ENCODE measurements at places on chromosomes 6 and 20.

DNA sequence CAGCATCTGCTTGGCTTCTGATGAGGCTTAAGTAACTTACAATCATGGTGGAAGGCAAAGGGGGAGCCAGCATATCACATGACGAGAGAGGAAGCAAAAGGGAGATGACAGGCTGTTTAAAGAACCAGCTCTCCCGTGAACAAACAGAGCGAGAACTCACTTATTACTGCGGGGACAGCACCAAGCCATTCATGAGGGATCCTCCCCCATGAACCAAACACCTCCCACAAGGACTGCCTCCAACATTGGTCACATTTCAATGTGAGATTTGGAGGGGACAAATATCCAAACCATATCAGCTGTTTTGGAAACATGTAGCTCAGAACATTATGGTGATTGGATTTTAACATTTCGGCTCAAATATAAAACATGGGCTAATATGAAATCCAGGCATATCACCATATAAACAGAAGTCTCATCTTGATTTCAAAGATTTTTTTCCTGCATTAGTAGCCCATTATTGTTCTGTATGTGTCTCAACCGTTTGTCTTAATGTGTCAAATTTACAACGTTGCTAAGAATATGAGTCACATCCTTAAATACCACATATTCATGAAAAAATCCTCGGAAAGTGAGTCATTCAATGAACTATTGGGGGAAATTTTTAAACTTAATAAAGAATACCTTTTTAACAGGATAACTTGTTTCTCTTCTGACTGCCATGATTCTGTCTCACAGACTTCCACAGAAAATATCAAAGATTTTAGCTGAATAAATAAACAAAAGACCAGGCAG is 894.3 kb downstream of the TFAP2A start:
- no peak for DNase-seq

DNA sequence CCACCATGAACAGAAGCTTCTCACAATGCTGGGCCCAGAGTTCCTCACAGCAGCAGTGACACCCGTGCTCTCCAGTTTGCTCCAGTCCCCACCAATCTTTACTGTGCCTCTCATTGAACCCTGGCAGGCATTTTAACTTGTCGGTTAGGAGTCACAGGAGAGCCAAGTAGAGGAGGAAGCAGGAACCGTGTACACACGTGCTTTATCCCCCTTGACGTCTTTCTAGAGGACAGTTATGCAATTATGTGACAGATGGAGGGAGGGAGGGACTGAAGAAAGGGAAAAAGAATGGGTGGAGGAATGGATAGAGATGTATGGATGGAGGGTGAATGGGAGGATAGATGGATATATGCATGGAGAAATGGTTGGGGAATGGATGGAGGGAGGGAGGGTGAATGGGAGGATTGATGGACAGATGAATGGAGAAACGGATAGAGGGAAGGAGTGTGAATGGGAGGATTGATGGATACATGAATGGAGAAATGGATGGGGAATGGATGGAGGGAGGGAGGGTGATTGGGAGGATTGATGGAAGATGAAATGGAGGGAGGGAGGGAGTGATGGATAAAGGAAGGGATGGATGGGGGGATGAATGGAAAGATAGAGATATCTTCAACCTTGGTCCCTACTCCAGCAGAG is 26.0 kb downstream of the RBM38 start:
- no peak for DNase-seq

DNA sequence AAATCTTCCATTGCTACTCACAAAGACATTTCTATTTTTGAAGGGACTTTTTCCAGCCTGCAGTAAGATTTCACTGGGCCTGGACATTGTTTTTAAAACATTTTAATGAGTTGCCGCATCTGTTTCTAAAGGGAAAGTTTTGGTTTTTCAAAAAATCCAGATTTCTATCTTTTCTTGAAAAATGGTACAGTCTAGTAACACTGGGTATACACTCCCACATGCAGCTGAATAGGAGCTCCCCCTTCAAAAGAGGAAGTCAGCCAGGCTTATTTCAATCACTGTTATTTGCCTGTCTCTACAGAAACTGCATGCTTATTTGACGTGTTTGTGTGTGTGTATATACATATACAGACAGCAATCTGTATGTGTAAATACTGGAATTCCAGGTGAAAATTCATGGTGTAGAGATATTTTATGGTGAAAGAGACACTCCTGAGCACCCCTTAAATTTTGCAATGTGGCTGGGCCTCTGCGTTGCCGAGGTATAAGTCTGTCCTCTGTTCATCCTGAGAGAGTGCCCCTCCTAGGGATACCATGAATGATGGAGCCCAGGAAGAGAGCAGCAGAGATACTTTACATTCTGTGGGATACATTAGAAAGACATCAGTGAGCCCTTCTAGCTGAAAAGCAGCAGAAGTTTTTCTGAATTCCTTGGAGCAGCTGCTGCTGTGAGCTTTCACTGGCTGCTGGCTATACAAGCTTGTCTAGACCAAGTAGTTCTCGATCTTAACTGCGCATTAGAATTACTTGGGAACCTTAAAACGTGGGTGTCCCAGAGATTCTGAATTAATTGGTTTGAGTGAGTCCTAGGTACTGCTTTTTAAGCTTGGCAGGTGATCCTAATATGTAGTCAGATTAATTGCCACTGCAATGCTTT is 12.0 kb upstream of the ABRACL start:
- DNase-seq: no peak

- no peak for DNase-seq
Observed at GRCh38 chr20:40265825-40266533, 423.1 kb downstream of the MAFB start.

DNA sequence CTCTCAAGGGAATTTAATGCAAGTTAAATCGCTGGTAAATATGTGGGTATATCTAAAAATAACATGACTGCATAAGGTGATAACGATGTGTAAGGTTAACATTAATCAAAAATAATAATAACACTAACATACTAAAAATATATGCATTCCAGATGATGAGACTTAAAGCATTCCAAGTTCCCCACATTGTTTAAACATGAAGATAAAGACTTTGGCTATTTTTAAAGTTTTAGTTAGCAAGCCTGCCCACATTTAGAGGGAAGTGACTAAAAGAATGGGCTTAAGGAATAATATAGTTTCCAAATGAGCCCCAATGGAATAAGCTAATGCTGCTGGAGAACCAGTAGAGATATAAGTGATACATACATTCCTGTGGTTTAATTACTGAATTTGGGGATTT is 941.3 kb downstream of the TBC1D32 start:
- DNase-seq: no peak

DNA sequence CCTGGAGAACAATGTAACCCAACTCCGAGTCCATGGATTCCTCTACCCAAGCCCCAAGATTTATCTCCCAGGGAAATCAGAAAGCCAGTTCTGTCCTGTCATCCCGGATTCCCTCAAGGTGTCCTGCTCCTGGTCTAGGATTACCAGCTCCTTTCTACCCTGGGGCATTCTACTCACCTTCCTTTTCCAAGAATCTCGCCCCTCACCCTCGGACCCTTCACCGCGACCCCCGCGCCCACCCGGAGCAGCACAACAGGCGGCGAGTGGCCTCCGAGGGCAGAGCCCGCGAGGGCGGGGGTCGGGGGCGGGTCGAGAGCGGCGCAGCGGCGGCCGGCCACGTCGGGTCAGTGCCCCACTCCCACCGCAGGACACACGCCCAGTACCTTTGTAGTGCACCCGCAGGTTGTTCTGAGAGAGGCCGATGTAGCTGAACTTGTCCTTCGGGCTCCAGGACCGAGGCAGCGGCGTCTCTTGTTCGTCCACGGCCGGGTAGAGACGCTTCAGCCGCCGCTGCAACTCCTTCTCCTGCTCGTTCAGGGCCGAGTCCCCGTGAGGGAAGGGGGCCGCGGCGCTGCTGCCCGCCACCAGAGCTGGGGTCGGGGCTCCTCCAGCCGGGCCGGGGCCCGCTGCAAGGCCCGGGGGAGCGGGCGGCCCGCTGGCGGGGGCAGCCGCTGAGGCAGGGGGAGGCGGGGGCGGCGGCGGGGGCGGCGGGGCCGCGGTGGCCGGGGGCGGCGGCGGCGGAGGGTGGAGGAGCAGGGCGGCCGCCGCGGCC is 897 bp downstream of the RANBP9 start:
- no peak for DNase-seq

DNA sequence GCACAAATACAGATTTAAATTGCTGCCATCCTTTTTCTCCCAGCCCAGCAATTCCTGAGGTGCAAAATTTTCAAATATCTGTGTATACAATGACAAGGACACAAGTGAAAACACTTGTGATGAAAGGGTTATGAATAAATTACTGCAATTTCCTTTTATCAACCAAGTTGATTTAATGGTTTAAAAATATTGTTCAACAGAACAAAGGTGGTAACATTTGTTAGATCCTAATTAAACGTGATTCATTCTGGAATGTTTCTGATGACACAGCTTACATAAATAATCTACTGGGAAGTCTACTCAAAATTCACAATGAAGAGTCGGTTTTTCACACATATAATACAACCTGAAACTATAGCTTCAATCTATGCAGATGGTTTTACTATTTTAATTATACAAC is 17.1 kb downstream of the B4GALT5 start:
- no peak for DNase-seq

GRCh38 chr20:16556301-16556700 is 16.9 kb downstream of the KIF16B start:
- no peak for DNase-seq

DNA sequence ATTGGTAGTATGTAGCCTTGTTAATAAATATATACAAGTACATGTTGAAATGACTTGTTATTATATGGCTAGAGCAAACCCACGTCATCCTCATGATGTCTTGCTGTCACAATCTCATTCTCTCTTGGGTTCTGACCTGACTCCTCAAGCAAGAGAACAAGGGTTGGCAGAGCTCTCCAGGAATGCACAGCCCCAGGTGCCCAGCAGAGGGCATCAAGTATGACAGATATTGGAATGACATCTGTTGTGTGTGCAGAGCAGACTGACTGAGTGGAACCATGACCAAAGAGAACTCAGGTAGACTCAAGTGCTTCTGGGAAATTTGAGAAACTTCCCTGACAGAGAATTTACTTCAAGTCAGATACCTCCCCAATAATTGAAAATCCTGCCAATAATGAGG is 90.6 kb downstream of the PAX1 start:
- DNase-seq: no peak

- no peak for DNase-seq
Observed at GRCh38 chr6:135811170-135811569, 40.3 kb upstream of the PDE7B start.

GRCh38 chr20:37072293-37073196 is 23.3 kb downstream of the RBL1 start:
- no peak for DNase-seq

DNA sequence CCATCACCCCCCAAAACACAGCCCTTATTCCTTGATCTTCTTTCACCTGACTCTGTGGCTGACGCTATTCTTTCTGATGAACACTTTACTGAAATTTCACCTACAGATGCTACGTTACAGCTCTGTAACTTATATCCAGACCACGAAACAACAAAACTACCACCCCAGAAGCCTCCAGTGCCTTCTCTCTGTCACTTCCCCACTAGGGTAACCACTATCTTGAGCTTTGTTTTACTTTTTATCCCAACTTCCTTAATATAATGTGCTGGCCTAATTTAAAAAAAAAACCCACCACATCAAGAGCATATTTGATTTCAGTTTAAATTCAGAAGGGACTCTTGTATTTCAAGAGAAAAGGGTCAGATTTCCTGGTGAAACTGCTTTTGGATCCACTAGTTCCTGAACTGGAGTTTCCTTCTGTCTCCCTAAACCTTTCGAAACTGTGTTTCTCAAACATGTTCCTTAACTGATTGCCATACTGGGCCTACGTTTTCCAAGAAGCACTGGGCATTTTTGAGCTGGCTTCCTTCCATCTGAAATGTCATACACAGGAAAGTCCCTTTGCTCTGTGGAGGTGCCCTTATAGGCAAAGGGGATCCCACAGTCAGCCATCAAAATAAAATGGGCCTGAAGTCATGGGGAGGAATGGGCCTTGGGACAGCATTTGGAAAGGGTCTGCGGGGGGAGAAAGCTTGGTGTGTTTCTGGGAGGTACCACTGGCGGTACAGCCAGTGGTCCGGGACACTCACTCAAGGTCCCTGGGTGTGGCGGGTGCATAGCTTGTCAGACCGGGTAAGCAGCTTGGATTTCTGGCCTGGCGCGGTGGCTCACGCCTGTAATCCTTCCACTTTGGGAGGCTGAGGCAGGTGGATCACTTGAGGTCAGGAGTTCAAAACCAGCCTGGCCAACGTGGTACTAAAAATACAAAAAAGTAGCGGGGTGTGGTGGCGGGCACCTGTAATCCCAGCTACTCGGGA is 25.8 kb upstream of the RTF2 start:
- no peak for DNase-seq

DNA sequence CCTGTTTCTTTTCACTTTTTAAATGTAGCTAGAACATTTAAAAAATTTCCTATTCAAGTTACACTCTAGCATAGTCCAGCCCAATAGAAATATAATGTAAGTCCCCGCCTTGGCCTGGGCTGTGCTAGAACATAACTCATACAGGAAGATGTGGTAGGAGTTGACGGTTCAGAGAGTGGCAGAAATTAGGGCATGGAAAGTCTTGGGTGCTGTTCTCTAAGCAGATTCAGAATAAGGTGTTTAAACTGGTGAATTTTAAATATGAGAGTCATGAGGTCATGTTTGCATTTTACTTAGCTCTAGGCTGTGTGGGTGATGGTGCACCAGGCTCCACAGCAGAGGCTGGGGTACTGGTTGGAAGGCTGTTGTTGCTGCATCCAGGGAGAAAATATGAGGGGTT is 256.5 kb downstream of the FARS2 start:
- DNase-seq: no peak

DNA sequence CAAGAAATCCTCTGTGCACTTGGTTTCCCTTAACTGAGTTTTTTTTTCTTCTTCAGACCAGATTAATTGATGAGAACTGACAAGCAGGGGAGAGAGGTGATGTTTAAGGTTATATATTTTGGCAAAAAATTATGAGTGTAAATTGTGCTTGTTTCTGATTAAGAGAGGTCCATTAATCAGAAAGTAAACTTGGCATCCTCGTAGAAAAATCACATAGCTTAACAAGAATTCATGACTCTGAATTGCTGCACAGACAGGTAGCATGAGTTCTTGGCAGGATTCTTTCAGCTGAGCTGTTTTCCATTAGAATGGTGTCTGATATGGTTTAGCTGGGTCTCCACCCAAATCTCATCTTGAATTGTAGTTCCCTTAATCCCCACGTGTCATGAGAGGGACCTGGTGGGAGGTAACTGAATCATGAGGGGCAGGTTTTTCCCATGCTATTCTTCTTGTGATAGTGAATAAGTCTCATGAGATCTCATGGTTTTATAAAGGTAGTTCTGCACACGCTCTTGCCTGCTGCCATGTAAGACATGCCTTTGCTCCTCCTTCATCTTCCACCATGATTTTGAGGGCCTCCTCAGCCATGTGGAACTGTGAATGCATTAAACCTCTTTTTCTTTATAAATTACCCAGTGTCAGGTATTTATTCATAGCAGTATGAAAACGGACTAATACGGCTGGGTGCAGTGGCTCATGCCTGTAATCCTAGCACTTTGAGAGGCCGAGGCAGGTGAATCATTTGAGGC is 34.2 kb upstream of the DDR1 start:
- no peak for DNase-seq

GRCh38 chr20:2065099-2065498 is 36.5 kb upstream of the STK35 start:
- DNase-seq: no peak
